Common myeloid progenitor, CD34-positive (primary cell): ENCODE measurements at places on chromosomes 16 and 17.
A peak's percentile ranks its signal among the peaks of the same experiment; 100 is the strongest.

DNA sequence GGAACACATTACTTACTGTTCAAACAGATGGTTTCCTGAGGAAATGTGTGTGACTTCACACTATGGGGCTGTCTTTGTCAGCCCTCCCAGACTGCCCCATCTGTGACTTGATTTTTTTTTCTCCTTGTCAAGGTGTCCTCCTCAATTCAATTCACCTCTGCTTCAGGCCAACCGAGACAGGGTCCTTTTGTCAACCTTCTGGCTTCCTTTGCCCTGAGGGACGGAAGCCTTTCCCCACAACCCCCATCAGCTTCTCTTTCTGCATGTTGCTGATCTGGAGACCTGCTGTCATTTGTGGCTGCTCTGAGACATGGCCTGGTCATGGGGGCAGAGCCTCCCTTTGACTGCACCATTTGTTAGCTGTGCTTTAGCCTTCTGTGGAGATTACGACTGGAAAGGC, 21.3 kb upstream of the RGS9 start:
- peak; percentile 93 for DNase-seq

GRCh38 chr16:69435977-69436820, 11.8 kb downstream of the CYB5B start:
- DNase-seq: no peak

- peak; percentile 68 for DNase-seq
Measured at GRCh38 chr17:82740906-82741759, 5.7 kb downstream of the FN3K start.

DNA sequence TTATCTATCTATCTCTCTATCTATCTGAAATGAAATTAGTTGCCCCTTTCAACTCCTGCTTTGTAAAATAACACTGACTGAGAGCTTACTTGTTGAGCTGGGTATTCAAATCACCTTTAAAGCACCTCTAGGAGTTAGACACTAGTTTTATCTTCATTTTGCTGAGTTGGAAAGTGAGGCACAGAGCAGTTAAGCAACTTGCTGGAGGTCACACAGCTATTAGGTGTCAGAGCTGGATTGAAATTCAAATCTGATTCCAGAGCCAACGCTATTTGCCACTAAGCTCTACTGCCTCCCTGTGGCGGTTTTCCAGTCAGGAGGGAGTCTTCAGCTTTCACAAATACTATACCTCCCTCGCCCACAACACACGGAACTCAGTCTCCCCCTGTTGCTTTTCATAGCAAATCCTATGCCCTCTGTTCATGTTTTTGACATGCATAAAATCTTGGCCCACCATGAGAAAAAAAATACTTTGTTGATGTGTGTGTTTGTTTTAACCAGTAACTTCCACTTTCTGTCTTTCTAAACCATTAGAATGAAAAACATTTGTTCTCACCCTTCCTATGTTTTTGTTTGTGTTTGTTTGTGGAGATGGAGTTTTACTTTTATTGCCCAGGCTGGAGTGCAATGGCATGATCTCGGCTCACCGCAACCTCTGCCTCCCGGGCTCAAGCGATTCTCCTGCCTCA, 74.8 kb upstream of the SMURF2 start:
- DNase-seq: peak; percentile 35

DNA sequence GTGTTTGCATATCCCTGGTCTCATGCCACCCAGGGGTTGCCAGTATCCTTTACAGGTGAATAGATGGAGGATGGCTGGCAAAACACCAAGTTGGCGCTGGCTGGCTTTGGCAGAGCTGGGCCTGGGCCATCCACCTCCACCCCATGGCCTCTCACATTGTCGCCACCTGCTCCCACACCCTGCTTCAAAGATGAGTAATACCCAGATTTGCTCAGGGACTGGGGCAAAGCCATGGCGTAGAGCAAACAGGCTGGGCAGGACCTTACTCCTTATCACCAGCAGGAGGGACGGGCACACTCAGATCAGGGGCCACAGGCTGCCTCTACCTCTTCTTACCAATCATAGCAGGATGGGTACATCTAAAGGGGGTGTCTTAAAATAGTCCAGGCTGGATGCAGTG, 24.3 kb downstream of the PLA2G10 start:
- no peak for DNase-seq

DNA sequence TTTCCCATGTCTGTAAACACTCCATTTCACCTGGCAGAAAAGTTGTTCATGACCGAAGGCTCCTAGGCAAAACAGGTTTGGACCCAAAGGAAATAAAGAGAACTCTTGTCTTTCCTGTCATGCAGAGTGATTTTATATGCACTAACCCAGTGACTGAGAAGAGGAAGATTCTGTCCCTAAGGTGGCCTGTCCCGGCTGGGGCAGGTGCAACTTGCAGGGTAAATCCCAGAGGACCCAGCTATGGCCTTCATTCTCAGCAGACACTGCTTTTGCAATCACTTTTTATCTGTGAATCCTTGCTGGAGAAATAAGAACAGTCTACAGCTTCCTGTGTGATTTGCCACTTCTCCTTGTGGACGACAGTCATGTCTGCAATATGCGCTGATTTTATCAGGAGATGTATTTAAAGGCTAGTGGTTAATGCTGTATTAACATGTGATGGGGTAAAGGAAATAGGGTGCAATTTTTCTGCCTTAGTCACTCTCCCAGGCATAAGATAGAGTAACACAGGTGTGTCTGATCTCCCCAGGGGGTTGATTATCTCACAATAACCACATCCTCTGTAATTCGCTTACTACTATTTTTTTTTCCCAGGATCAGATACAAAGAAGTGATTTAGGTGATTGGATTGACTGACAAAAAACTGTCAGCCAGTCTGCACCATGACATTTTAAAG, 696.8 kb upstream of the SOX9 start:
- no peak for DNase-seq

- DNase-seq: no peak
Measured at GRCh38 chr16:26744430-26744829, 322.3 kb upstream of the C16orf82 start.
